ENCODE measurements at places on chromosomes 5 and 9.

DNA sequence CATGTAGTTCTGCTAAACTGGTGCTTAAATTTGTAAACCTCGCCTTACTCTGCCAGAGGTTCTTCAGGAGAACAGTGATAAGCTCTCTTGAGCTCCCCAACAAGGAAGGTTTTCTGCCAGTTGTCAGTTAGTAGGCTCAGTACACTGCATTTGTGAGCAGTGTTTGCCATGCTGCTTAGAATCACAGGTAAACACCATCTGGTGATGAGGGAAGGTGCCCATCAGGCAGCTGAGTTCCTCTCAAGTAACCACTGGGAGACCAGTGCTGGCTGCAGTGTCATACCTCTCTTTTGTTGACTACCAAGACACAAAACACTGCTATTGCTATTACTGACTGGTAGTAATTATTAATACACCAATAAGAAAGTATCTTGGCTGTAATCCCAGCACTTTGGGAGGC lies 186.2 kb upstream of the OTULINL start:
- DNase-seq: no peak

DNA sequence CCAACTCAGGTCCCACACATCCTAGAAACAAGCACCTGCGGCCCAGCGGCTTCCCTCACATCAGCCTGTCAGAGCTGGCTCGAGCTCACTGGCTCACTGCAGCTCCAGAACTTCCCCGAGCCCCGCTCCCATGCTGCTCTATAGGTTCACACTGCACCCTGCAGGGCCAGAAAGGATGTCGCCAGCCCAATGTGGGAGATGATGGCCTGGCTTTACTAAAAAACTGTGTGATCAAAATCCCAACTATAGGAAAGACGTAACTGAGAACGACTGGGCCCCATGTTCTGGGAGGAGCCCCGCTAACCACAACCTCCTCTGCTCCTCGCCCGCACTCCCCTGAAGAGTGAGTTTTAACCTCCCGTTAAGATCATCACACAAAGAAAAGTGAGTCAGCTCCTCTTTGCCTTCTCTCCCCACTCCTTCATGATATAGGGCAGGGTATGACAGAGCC lies 4.6 kb downstream of the SURF4 start:
- DNase-seq: no peak

GRCh38 chr5:77960863-77961396 lies 184.8 kb upstream of the TBCA start:
- DNase-seq: no peak

GRCh38 chr9:123749580-123750202 lies 180.2 kb downstream of the DENND1A start:
- DNase-seq: no peak

GRCh38 chr5:113281194-113281593 lies 153.6 kb downstream of the TSSK1B start:
- no peak for DNase-seq

DNA sequence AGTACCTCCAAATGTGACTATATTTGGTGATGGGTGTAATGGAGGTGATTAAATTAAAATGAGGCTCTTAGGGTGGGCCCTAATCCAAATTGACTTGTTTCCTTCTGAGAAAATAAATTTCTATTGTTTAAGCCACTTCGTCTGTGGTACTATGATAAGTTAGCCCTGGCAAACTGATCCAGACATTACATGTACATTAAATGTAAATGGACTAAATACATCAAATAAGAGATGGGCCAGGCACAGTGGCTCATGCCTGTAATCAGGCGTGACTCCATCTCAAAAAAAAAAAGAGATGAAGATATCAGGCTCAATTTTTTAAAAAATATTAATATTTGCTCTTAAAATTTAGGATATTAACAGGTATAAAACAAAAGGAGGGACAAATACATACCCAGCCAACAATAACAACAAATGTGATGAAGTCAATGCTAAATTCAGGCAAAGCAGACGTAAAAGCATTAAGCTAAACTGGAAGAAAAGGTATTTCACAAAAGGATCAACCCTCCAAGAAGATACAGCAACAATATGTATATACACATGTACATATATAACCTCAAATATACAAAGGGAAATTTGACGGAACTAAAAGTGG lies 5.5 kb upstream of the OR2V1 start:
- no peak for DNase-seq

DNA sequence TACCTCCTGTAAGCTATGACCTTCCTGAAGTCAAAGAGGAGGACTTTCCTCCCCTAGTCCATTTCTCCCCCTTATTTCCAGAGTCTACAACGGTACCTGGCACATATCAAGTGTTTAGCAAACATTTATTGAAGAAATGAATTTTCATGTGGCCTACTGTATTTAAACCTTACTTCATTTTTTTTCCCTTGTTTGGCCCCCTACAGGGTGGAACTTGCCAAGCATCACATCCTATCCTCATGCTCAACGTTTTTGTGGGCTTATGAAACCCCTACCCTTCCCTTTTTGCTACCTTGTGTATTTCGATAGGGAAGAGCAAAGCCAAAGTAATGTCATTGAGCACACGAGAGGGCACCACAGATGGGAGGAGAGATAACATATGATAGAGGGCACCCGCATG lies 1857.8 kb upstream of the WWC1 start:
- no peak for DNase-seq

DNA sequence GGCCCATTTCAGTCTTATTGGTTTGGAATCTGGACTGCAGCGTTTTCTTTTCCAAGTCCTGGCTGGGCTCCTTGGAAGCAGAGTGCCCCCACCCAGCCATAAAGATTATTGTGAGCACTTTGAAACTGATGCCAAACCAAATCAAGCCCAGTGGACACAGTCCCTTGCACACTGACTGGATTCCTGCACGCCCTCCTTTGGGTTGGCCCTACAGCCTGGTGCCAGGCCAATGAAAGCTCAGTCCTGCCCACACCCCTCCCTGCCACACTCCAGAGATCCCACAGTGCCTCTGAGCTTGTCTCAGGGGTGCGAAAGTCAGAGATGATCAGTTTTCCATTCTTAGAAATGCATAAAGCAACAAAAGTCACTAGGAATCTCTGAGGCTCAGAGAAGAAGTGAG lies 181.9 kb downstream of the CETN3 start:
- no peak for DNase-seq

GRCh38 chr5:113354055-113354454 lies 80.7 kb downstream of the TSSK1B start:
- DNase-seq: no peak

DNA sequence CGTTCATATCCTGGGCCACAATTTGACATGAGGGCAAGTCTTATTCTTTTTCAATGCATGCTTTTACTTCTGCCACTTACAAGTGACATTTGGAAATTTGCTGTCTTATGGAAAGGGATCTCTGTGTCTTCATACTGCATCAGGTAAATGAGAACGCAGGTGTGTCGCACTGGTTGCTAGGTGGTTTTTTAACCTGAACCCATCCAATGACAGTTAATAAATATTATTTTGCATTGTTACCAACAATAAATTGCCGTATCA lies 1.1 kb downstream of the ADAMTS16 start:
- no peak for DNase-seq

- DNase-seq: no peak
Measured at GRCh38 chr5:80804332-80804731, 149.5 kb upstream of the DHFR start.

DNA sequence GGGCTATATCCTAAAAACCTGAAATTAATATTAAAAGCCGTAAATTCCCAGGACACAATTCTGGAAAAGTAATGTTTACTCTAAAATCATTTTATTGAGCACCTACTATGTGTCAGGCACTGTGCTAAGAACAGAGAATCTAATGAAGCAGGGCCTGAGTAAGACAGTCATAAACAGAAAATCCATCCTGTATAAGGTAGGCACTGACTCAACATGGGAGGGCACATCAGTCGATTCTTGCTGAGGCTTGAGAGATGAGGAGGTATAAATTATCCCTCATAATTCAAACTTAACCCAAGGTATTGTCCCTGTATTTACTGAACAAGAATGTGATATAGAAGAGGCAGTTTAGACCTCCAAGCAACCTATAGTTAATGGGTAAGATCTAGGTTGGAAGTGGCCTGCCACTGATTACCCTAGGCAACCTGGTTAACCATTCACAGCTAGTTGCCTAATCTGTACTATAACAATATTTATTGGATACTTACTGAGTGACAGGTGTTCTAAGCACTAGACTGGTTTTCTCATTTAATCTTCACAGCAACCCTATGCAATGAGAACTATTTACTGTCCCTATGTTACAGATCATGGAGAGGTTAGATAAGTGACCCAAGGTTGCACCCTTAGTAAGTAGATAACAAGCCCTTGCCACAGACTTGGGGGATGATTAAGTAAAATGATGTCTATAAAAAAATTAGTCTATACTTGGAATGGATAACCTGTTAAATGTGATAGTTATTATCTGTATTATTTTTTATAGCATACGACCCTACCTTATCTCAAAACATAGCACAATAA lies 317.7 kb downstream of the PDE4D start:
- DNase-seq: no peak

DNA sequence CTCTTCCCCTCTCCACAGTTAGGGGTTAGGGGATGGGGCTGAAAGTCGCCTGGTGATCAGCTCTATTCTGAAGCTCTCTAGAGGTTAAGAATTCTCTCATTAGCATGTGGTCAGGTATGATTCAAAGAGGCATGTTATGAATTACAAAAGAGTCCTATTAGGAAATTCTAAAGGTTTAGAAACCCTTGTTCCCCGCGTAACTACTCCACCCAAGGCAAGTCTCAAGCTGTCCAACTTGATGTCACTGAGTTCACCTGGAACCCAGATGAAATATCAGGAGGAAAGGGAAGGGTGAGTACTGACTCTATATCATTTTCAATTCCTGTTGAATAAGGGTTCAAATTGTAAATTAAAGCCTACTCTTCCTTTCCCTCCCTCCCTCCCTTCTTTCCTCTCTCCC lies 18.1 kb upstream of the RNF145 start:
- DNase-seq: no peak

GRCh38 chr5:143196601-143197259 lies 206.8 kb downstream of the NR3C1 start:
- DNase-seq: no peak

- no peak for DNase-seq
Measured at GRCh38 chr5:151800532-151800931, 28.8 kb downstream of the G3BP1 start.

- DNase-seq: no peak
Measured at GRCh38 chr5:34001241-34001841, 6.5 kb downstream of the AMACR start.

- no peak for DNase-seq
Measured at GRCh38 chr5:57041570-57041969, 89.6 kb upstream of the MIER3 start.

GRCh38 chr9:14482856-14483255 lies 168.9 kb upstream of the NFIB start:
- no peak for DNase-seq

DNA sequence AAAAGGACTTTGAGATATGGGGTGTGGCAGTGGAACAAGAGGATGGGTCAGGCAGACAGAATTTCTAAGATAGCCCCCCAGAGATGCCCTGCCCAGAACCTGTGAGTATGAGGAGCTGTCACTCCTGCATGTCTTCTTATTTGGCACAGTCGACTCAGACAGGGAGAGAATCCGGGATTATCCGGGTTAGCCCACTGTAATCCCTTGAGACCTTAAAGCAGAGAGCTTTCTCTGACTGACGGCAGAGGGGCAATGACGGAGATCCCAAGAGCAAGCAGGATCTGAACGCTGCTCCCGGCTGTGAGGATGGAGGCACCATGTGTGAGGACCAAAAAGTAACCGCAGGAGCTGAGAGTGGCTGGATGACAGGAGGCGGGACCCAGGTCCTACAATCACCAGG lies 8.8 kb upstream of the NHP2 start:
- DNase-seq: no peak

GRCh38 chr5:112289465-112289864 lies 129.6 kb downstream of the EPB41L4A start:
- DNase-seq: no peak

- no peak for DNase-seq
Measured at GRCh38 chr9:68793605-68794343, 88.7 kb downstream of the PIP5K1B start.

- DNase-seq: no peak
Measured at GRCh38 chr9:135074354-135075233, 12.9 kb upstream of the OLFM1 start.
